ENCODE measurements at places on chromosomes 3 and 15.

DNA sequence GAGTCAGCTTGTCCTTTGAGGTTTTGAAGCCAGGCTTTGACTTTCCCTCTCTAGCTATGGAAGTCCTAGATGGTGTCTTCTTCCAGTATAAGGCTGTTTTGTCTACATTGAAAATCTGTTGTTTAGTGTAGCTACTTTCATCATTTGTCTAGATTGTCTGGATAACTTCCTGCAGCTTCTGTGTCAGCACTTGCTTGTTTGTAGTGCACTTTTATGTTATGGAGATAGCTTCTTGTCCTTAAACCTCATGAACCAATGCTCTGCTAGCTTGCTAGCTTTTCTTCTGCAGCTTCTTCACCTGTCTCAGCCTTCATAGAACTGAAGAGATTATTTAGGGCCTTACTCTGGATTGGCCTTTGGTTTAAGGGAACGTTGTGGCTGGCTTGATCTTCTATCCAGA lies 43.8 kb downstream of the AKAP13 start:
- DNase-seq, result no peak

GRCh38 chr3:69081583-69082262 lies 1.6 kb upstream of the UBA3 start:
- peak; percentile 62 for DNase-seq

GRCh38 chr3:110711851-110712516 lies 359.6 kb upstream of the NECTIN3 start:
- no peak for DNase-seq

DNA sequence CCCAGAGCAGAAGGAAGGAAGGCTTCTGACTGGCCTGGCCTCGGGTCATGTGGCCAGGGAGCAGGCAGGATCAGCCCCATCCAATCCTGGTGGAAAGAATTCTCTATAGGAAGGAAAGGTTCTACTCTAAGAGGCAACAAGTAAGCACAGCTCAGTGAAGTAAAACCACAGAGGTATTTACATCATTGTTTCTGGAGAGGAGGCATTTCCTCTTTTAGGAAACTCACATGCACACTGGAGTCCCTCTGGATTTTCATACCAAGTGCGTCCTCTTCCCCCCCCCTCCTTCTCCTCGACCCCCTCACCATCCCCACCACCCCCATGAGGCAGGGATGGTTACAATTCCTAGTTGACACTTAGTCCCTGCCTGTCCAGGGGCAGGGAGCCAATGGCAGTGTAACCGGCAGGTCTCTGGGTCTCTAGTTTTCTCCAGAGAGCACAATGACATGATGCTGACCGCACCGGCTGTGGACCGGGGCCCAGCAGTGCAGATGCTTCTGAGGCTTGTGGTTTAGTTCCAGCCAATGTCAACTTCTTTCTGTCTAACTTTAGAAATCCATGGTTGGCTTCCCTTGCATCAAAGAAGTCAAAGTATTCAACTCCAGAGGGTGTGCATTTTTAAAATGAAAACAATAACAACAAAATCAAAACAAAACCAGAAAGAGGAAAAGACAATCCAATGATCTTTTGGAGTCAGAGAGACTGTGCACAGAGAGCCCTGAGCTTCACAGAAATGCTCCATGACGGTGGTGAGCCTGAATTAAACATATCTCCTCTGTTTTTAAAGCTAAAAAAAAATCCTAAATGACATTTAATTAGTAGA lies 230.3 kb upstream of the TLE3 start:
- no peak for DNase-seq

GRCh38 chr3:99474776-99475175 lies 163.6 kb upstream of the COL8A1 start:
- DNase-seq, result no peak

DNA sequence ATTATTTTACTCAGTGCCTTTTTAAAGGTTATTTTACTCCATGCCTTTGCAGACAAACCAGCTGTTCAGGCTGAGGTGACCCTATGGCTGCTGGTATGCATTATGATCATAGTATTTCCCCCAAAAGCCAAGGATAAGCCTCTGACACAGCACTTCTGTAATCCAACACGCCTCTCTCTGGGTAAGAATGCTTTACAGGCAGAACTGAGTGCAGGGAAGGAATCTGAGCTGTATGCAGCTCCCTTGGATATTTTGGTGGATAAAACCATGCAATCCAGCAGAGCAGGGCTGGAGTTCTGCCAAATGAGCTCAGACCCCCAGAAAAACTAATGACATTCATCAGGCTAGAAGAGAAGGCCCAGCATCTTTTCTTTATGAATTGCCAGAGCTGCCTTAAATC lies 11.7 kb upstream of the MAP1A start:
- DNase-seq, result no peak

DNA sequence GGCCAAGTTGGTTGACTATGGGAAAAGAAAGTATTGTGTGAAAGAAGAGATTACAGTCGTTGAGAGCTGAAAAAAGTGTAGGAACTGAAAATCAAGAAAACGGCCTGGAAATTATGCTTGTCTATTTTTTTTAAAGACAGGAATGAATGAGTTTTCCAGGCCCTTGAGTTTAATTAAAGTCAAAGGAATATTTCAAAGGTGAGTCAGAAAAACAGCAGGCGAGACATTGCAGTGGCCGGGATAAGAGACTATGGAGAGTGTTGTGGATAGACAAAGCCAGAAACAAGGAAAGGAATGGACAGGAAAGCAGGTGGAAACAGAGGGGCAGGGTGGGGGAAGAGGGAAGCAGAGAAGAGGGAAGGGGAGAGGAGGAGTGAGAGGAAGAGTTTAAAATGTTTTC lies 275.1 kb upstream of the LRTM1 start:
- no peak for DNase-seq

GRCh38 chr15:77877869-77878577 lies 199.5 kb downstream of the TBC1D2B start:
- DNase-seq, result no peak

DNA sequence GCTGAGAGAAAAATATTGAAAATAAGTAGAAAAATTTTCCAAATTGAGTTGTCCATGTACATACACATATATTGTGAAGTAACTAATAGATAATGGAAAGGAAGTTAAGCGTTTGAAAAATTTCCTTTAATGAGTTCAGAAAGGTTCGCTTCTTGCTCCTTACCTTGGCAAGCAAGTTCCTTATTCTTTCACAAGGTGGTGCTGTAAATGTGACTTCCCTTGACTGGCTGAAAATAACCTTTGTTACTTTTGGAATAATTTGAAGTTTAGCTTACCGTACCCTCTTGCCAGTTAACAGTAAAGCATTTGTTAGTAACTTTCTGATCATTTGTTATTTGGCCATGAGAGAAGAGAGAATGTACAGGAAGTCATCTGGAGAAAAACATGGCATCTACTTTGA lies 41.6 kb downstream of the PYDC2 start:
- no peak for DNase-seq

DNA sequence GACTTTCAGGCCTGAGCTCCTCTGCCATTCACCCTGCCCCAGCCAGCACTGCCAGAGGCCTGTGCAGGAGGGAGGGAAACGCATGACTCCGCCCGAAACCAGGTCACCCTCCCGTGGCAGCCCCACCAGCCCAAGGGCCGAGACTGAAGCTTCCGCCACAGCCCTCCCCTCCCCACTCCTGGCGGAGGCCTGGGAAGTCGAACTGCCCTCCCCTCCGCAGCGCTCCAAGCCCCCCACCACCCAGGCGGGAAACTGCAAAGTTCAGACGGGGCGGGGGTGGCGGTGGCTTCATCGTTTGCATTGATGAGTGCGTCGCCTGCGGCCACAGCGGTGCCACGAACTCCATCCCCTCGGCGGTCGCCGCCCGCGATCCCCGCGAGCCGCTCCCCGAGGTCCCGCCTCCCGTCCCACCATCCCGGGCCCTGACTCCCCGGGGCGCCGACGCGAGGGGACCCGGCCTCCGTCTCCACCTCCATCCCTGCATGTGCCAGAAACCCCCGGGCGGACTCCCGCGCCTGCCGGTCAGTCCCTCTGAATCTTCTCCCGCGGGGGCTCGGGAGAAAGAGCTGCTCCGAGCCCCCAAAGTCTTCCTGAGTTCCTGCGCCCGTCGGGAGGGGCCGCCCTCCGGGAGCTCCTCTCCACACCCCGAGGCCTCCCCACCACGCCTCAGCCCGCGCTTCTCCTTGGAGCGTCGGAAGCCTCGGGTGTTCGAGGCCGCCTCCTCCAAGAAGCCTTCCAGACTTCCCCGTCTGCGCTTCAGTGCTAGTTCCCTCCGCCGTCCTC lies 698 bp downstream of the MELTF start:
- peak; percentile 19 for DNase-seq

DNA sequence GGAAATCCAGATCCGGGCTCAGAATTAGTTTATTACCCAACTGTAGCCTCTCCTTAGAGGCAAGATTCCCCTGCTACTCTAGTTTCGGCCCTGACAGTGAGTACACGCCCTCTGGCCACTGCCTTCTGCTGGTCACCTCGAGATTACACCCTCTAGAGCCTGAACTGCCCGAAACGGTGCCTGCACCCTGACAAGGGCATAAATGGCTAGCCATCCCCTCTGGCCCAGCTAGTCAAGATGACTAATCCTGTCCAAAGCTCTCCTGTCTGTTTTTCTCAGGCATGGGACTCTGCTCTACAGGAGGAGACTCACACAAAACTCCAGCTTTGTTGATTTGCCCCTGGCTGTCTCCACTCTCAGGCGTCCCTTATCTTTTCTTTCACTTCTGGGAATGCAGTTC lies 150.5 kb upstream of the UBE2E2 start:
- no peak for DNase-seq

GRCh38 chr3:18124501-18124900 lies 300.6 kb downstream of the SATB1 start:
- DNase-seq, result no peak

- no peak for DNase-seq
Observed at GRCh38 chr3:163971861-163972260, 1106.4 kb downstream of the SI start.

- peak; percentile 89 for DNase-seq
Observed at GRCh38 chr3:48268381-48268935, 27.6 kb downstream of the ZNF589 start.

- no peak for DNase-seq
Observed at GRCh38 chr3:42658091-42658770, 4.7 kb downstream of the ZBTB47 start.
